ENCODE measurements at places on chromosomes 5 and 9. TPM values are rescaled to one million over a fixed set of nuclear protein-coding genes. Genes with fewer than 3 reads are reported as not detected.

The SLC6A18 gene
- not detected for total RNA-seq

The LHX3 gene
- total RNA-seq, result not detected

The ALDOB gene
- total RNA-seq, result not detected

The IFNB1 gene
- 0.13 TPM for total RNA-seq

The FGD3 gene
- not detected for total RNA-seq

The CKMT2 gene
- total RNA-seq, result 0.44 TPM

Data from mammary microvascular endothelial cell (primary cell).